ENCODE measurements at places on chromosomes 6 and 20. TPM values are rescaled to one million over a fixed set of nuclear protein-coding genes. Genes with fewer than 3 reads are reported as not detected.
A peak's percentile ranks its signal among the peaks of the same experiment; 100 is the strongest.

GRCh38 chr20:64009811-64010387, 26.1 kb upstream of the C20orf204 start:
- DNase-seq, result no peak

GRCh38 chr20:24164360-24164759, 175.8 kb upstream of the GGTLC1 start:
- no peak for DNase-seq

GRCh38 chr20:46683939-46684750, 5.1 kb downstream of the TP53RK start:
- DNase-seq, result peak; percentile 66

GRCh38 chr6:158011980-158012566, 30.4 kb downstream of the SYNJ2 start:
- DNase-seq, result no peak

DNA sequence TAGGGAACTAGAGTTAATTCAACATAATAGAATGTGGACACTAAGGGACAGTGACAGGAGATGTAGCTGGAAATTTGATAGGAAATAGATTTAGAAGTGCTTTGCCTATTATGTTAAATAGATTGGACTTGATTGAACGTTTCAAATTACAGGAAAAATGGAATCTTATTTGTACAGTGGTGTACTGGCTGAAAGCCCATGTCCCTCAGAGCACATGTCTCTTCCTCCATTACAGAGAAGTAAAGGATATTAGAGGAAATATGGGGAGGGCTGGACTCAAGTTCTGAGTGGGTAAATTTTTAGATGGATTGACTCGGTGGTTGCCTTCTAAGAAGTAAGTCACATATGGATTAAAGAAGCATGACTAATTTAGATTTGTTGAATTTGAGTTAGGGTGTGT, 11.4 kb downstream of the PKIB start:
- no peak for DNase-seq

DNA sequence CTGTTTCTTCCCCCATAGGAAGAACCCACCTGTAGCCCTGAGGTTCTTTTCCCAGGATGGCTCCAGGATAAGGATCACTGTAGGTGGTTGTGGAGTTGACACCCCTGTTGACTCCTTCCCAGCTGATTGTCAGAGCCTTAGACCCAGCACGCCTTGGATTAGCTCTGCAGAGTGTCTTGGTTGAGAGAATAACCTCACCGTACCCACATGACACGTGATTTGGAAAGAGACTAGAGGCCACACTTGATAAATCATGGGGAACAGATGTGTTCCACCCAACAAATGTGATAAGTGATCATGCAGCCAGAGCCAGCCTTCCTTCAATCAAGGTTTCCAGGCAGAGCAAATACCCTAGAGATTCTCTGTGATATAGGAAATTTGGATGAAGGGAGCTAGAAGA, 12.2 kb downstream of the BTN3A1 start:
- no peak for DNase-seq

GRCh38 chr6:165804331-165805066, 141.5 kb upstream of the PDE10A start:
- DNase-seq, result peak; percentile 57

The OR2J3 gene
- not detected for polyA plus RNA-seq

The FBXL4 gene
- polyA plus RNA-seq, result 8.3 TPM

The PTP4A1 gene
- 24.8 TPM for polyA plus RNA-seq

The SSTR4 gene
- polyA plus RNA-seq, result not detected

The TMEM217 gene
- 0.72 TPM for polyA plus RNA-seq

Measured in hindlimb muscle (tissue), 1 donor.